ENCODE measurements at places on chromosomes 6 and 20.

- DNase-seq = peak; percentile 54
These were observed 43.6 kb downstream of the FGD2 start for GRCh38 chr6:37048851-37049757.

GRCh38 chr20:53711333-53712211 lies 117.9 kb upstream of the ZNF217 start:
- DNase-seq = no peak

DNA sequence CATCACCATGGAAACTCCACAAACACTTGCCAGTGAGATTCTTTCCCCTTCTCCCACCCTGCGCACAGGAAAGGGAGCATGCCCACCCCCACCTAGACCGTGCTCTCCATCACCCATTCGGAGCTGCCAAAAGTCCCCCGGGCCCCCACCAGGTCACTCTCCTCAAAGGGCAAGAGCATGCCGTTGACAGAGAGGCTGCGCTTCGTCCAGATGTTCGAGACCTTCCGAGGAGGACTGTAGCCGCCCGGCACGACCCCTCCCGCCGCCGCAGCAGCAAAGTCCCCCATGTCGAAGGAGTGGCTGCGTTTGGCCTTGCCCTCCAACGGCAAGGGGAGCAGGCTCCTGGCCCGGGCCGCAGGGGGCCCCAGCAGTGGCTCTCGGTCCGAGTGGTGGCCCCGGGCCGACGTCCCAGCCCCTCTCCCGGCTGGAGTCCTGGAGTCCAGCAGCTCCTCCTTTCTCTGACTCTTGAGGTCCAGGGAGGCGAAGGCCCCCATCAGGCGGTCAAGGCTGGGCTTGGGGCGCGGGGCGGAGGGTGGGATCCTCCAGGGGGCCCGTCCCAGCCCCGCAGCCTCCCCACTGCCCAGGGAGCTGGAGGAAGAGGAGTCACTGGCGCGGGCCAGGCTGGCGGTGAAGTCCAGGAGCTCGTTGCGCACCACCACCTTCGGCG lies 195.2 kb downstream of the LRFN2 start:
- DNase-seq = no peak

DNA sequence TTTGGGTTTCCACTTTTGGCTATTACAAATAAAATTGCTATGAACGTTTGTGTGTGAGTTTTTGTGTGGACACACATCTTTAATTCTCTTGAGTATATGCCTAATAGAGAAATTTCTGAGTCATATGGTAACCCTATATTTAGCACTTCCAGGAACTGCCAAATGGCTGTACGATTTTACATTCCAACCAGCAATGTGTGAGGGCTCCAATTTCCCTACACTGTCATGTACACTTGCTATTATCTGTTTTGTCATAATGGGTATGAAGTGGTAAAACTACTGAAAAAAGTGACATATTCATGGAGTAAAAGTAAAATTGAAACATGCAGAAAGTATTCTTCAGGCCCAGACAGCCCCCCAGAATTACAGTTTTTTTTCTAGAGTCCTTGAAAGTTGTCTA lies 59.6 kb upstream of the ESR1 start:
- no peak for DNase-seq

GRCh38 chr20:47146686-47147085 lies 209.8 kb downstream of the ZMYND8 start:
- no peak for DNase-seq

DNA sequence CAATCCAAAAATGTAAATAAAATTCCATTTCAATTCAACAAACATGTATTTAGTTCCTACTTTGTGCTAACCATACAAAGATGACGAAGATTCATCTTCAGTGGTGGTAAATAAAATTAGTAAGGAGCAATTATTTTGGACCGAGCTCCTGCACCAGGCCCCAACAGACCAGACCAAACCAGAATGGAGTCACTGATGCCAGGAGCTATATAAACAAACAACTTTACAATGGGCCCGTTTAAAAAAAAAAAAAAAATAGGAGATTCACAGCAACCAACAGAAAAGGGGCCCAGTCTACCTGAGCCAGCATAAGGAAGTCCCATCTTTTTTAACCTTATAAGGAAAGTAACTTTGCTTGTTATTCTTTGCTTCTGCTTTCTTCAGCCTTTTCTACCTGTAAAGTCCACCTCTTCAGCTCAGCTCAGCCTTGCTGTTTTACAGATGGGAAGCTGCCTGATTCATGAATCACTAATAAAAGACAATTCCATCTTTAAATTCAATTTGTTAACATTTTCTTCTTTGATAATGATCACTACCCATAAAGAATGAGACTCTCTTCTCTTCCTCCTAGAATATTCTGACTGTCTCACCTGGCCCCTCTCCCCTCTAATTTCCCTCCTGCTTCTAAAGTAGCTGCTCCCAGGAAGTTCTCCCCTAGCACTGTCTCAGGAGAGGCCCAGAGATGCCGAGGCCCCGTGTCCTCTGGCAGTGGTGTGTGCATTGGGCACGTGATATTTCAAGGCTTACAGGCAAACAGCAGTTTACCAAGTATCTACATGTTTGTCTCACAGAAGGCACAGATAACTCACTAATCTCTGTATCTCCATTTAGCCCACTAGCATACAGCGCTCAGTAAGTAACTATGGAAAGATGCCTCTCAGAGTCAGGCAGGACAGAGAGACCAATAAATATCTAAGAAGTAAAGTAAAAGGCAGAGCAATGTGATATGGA lies 8.4 kb downstream of the MBOAT1 start:
- DNase-seq = no peak

GRCh38 chr6:4093288-4093687 lies 14.4 kb upstream of the FAM217A start:
- no peak for DNase-seq

GRCh38 chr20:20641783-20642182 lies 70.7 kb downstream of the RALGAPA2 start:
- DNase-seq = no peak

DNA sequence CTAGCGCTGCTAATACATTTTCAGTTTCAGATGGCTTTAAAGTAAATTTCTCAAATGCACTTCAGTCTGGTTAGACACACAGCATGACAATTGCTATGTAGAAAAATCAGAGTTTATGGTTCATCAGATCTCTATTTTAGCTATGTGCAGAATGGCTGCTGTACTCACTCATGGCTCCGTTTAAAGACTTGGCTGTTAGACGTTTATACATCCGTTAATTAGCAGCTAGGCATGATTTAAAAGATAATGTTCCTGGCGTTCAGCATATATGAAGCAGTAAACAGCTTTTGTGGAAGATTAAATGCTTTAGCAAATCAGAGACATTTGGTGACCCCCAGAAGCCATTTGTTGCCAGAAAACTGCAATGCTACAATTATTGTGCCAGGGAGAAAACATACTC lies 350.0 kb upstream of the MANEA start:
- DNase-seq = no peak

- DNase-seq = no peak
These were observed 21.6 kb downstream of the TFEB start for GRCh38 chr6:41713650-41714291.

GRCh38 chr6:75775219-75775618 lies 26.2 kb downstream of the MYO6 start:
- DNase-seq = no peak

GRCh38 chr20:35695978-35696377 lies 3.2 kb downstream of the NFS1 start:
- DNase-seq = no peak

- no peak for DNase-seq
These were observed 106.5 kb upstream of the NT5E start for GRCh38 chr6:85343428-85343827.

GRCh38 chr6:144617708-144618107 lies 332.6 kb downstream of the UTRN start:
- DNase-seq = no peak

- no peak for DNase-seq
These were observed at the start of gene BTN1A1 for GRCh38 chr6:26500102-26500501. BTN1A1 (plus strand) TSS chr6:26500303; CDS start chr6:26501287, 984 bp downstream.

DNA sequence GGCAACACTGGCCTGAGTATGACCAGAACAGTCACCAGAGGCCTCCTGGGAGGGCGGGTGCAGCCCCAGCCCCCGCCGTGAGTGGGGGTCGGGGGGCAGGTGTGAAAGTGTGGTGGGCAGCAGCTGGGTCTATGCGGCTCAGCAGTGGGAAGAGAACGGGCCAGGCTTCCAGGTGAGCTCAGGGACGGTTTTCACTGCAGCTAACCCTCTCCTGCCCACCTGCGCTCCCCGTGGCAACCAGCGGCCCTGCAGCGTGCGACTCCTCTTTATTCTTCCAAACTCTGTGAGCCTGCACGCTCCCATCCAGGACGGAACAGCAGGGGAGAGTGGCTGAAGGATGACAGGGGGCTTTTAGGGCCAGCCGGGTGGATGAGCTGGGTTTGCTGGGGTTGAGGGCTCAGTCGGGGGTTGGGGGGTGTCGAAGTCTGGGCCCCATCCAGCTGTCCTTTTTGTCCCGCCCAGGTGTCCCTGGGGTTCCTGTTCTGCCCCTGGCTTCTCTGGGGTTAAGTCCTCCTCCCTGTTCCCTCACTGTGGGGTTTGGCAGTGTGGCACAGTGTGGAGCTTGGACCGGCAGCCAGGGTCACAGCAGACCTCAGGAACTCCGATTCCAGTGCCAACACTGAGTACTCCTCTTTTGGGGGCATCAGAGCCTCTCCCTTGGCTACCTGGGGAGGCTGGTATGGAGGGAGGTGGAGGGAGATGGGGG lies 859 bp upstream of the BIRC7 start:
- DNase-seq = no peak

DNA sequence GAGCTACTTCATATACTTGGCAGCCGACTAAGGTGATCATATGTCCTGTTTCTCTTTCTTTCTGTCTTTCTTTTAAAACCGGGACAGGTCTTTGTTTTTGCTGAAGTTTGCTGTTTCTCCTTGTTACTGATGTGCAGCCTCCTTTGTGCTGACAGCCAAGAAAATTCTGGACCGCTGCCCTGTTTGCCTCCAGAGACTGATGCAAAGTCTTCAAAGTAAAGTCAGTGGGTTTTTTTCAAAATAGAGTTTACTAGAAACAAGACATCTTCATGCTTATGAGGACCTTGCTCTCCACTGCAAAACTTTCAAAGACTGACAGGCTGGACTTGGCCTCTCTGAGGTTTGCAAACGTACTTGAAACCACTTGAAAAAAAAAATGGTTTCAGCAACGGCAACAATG lies 510.5 kb upstream of the MAP3K7 start:
- no peak for DNase-seq

DNA sequence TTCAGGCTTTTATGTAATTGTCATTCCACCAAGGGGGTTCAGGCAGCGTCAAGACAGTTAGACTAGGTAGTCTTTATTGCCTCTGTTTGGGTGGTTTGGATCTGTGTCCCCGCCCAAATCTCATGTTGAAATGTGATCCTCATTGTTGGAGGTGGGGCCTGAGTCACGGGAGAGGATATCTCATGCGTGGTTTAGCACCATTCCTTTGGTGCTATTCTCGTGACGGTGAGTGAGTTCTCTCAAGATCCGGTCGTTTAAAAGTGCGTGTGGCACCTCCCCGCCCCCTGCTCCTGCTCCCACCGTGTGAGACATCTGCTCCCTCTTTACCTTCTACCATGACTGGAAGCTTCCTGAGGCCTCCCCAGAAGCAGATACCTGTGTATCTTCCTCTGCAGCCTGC lies 51.3 kb upstream of the FOXC1 start:
- no peak for DNase-seq

DNA sequence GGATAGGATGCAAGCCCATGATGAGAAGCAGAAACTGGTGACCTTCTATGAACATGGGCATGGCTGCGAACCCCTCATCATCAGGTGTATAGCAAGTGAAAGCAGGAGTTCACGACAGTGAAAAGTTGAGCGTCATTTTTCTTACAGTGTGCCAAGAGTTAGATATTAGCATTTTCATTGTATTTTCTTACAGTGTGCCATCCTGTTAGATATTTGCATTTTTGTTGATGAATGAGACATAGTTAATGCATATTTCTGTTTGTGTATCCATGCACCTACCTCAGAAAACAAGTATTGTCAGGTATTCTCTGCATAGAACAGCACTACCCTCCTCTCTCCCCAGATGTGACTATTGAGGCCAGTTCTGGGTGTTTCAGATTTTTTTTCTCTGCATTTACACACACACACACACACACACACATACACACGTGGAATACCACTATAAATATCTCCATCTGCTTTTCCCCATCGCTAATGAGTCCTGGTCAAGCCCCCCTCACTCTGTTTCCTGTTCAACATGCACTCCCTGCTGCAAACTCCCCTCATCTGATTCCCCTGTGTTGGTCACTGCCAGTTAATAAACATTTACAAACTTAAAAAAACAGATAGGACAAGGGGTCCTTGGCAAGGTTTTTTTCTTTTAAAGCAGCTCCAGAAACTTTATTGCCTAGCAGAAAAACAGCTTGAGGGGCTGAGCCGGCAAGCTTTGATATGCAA lies 41.7 kb downstream of the PLN start:
- no peak for DNase-seq

- no peak for DNase-seq
These were observed 145.6 kb downstream of the TBX18 start for GRCh38 chr6:84618836-84619235.

DNA sequence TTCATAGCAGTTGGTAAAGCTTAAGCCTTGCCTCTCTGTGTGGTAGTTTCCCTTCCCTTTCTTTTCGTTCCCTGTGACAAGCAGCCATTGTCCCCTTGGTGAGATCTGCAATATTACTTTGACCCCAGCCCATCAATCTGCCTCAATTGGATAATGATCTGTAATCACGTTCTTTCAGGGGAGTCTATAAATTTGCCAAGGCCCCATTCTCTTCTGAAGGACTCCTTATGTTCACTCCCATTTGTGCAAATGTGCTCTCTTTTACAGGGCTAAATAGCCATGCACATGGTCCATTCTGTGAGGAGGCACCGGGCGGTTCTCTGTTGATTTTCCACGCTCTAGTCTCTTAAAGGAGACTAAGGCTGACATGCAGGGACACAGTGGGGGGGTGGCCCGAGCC lies 660.4 kb upstream of the SLC35B3 start:
- DNase-seq = no peak

GRCh38 chr6:128067446-128068118 lies 166.7 kb upstream of the THEMIS start:
- no peak for DNase-seq

GRCh38 chr6:36123270-36124139 lies 6.8 kb upstream of the MAPK13 start:
- no peak for DNase-seq

GRCh38 chr20:45983279-45983743 lies 11.3 kb upstream of the ZNF335 start:
- no peak for DNase-seq

- no peak for DNase-seq
These were observed 397.2 kb downstream of the CDH4 start for GRCh38 chr20:61649105-61649859.

GRCh38 chr6:40997234-40997957 lies 41.6 kb downstream of the UNC5CL start:
- DNase-seq = no peak

DNA sequence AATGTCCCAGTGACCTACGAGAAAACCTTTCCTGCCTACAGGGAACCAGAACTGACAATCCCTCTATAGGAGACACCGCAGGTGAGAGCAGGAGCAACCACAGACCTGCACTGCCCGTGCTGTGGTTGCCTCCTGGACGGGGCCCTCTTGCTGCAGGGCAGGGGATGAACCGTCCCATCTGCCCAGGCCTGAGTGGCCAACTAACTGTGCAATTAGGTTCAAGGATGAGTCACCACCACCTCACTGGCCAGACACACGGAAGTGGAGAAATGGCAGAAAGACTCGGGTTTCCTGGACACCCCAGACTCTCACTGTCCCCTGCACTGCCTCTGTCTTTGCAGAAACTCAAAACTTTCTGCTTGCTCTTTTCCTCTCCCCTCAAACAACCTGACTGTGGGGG lies 13.8 kb upstream of the HLA-G start:
- DNase-seq = no peak

GRCh38 chr6:119201480-119201879 lies 123.0 kb upstream of the FAM184A start:
- no peak for DNase-seq

GRCh38 chr6:106973836-106974335 lies 643 bp downstream of the CD24 start:
- DNase-seq = no peak
